CD4-positive, alpha-beta memory T cell (primary cell): ENCODE measurements at places on chromosomes 16 and 17.

DNA sequence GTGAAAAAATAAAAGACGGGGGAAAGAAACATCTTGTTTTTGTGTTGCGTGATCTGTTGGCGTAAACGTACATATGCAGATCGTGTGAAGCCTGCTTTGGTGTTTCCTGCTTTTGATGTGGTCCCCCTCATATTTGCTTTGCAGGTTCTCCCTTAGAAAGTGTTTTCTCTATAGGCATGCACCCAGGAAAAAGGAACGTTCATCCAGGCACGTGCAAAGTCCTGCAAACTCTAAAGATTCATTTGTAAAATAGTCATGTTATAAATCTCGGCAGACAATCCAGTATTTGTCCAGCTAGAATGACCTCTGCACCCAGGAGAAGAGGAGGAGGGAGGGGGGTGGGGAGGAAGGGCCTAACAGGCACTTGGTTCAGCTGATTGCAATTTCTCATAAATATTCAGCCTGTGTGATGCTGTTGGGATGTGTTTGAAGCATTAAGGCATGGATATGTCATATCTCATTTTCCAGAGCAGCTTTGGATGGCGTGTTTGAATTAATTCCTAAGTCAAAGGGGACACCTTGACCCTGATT, 40.3 kb upstream of the DDX52 start:
- no peak for DNase-seq

- DNase-seq, result no peak
Measured at GRCh38 chr16:87560428-87561199, 41.7 kb upstream of the JPH3 start.

GRCh38 chr16:81461766-81462165, 17.2 kb downstream of the CMIP start:
- DNase-seq, result no peak

DNA sequence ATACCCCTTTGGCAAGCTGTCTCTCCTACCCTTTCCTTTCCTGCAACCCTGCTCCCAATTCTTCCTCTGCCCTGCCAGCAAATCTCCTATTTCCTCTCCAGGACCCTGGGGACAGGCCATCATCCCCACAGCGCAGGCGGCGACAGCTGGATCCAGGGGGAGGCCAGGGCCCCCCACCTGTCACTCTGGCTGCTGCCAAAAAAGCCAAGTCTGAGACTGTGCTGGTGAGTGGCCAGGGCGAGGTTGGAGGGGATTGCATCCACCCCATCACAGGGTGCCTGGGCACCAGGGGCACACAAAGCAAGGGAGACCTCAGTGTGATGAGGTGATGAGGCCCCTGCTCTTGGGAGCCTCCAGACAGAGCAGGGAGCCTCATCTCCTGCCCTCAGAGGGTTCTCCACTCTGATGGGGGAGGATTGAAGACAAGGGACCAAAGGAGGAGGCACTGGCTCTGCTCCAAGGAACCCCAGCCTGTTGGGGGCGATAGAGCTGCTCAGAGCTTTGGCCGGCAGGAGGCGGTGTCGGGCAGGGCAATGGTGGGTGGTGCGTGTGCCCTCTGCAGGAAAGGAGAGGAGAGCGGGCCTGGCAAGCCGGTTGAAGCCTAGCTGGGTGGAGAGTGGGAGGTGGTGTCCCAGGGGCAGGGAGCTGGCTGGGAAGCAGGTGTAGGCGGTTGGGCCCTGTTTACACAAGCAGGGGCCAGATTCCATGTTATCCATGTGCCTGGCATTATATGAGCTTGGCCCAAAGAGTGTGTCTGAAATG, 15.6 kb upstream of the PDK2 start:
- DNase-seq, result peak; percentile 29

DNA sequence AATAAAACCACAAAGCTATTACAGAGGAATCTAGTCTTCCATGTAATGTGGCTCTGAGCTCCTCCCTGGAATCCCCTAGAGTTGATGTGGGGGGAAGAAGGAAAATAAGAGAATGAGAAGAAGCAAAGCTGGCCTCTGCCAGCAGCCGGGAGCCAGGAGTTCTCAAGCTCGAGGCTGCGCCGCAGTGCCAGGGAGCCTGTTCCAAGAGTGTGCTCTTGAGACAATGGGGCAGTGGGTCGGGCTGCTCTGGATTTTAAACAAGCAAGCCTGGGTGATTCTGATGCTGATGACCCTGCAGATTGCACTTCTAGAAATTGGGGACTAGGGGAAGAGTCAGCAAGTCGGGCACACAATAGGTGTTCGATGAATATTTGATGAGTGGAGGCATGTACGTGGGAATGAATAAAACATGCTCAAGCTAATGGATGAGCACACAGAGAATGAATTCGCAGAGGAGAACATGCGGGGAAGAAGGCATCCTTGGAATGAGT, 119.9 kb downstream of the CMIP start:
- DNase-seq, result no peak

GRCh38 chr17:393806-394717, 41.5 kb upstream of the RPH3AL start:
- DNase-seq, result no peak

DNA sequence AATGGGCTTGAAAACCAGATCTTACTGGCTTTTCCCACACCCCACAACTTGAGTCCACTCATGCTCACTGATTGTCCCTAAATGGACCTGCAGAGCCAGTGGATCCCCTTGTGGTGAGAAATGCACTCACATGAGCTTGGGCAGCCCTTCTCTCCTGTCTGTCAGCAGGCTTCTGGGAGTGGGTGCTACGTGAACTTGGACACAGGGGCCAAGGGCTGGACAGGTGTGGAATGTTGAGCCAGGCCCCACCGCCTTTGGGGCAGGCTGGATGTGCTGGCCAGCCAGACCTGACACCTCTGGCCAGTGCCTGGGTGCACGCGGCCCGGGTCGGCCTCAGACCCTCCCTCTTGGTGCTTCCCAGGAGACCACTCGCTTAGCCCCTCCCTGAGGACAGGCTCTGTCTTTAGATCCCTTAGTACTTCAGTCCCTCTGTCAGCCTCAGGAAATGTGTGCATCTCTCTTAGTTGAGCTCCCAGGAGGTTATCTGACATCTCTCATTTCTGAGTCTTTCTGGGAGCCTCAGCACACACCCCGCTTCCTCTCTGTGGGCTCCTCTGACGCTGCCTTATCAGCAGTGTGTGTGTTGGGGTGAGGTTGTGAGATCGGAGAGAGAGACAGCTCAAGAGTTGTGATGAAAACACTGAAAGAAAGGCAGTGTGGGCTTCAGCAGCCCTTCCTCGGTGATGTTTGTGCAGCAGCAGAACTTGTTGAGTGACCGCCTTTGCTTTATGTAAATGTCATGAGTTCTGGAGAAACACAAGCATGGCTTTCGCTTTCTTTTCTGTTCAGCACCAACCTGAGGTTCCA, 117.0 kb downstream of the RAB11FIP4 start:
- peak; percentile 80 for DNase-seq

- no peak for DNase-seq
Measured at GRCh38 chr16:64469906-64470702, 651.8 kb downstream of the CDH11 start.

GRCh38 chr16:50719401-50720337, 22.2 kb upstream of the CYLD start:
- DNase-seq, result no peak

DNA sequence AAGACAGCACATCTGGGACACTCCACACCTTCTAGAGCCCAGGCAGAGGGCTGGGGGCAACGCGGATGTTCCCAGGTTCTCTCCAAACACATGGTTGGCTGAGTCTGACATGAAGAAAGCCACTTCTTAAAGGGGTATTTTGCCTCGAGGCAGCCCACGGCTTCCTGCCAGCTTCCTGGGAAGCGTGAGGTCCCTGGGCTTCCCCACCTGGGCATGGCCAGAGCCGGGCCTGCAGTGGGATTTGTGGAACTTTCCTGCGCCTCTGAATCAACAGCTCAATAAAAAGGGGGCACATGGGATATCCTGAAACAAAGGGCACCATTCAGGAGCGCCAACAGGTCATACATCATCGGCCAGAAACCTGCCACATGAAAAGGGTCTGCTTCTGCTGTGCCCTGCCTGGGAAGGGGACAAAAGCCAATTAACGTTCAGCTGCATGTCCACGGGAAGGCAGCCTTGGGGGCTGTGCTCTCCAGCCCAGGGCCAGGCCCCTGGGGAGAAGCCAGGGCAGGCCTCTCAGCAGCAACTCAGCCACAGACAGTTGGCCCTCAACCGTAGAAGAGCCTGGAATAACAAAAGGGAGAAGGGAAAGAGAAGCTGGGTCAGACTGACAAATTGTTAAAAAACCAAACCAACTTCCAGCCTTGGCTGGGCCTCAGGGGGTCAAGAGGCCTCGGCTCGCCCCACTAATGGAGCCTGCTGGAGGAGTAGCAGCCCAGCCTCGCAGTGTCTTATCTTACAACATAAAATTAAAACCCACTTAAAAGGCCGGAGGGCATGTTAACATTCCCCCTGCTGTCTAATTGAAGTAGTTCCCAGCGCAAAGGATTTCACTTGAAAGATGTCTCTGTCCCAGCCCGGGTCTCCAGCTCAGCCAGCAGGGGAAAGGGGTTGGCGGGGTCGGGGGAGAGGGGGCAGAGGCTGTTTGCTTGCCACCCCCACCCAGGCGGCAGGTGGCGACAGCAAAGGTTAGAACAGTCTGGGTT, 34.2 kb downstream of the TBX4 start:
- no peak for DNase-seq

DNA sequence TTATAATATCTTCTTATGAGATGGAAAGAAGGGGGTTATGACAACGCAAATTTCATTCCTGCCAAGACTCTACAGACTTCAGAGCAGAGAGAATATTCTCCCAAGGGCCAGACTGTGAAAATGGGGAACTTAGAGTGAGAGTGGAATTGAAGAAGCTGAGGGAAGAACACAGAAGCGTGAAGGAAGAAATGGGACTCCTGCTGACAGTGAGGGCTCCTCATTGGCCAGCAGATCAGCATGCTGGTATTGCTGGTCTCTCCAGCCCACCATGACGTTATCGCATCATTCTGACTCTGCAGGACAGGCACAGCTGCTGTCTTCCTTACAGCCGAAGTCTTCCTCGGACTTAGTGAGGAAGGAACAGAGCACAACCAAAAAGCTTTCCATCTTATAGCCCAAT, 24.3 kb downstream of the CCL4 start:
- no peak for DNase-seq

DNA sequence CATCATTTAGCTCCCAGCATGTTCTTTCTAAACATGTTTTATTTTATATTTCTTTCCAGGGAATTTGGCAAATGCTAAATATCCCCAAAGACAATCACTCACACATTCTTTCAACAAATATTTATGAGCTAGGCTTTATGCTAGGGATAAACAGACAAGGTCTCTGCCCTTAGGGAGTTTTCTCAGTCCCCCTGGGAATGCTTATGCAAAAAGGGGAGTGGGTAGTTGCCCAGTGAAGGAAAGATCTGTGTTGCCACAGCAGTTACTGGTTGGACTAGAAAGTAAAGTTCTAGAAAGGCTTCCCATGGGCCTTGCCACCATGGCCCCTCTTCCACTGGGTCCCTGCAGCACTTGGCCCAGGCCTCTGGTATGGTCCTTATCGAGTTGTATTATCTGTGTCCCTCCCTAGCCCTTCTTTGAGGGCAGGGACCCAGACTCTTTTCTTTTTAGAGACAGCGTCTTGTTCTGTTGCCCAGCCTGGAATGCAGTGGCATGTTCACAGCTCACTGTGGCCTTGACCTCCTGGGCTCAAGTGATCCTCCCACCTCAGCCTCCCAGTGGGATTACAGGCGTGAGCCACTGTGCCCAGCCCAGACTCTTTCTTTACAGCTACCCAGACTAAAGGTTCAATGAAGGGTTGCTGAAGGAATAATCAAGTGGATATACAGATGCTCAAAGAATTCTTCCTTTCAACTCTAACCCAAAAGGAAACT, 78.0 kb downstream of the YPEL2 start:
- no peak for DNase-seq

- peak; percentile 22 for DNase-seq
Measured at GRCh38 chr16:89363621-89364393, 126.6 kb downstream of the ANKRD11 start.

DNA sequence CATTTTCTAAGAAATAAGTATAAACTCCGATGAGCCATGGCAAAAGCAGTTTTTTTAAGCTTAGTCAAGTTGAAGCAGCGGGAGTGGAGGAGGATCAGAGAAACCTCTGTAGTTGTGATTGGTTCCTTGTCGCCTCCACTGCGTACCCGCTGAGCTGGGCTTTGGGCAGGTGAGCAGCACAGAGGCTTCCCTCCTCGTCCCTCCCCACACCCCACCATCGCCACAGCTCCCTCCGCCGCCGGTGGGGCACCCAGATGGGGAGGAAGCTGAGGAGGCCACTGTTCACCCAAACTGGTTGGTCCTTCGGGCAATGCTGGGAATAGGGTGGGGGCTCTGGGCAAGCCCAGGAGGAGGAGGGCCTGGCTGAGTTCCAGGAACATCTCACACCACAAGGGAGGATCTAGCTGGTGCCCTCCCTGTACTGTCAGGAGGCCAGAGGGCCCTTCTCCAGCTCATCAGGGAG, 5.2 kb upstream of the MRPL38 start:
- no peak for DNase-seq

GRCh38 chr16:6510261-6510660, 822.4 kb upstream of the RBFOX1 start:
- no peak for DNase-seq

GRCh38 chr16:54431997-54432896, 145.7 kb upstream of the IRX3 start:
- DNase-seq, result no peak

GRCh38 chr17:40378966-40379365, 14.4 kb upstream of the GJD3 start:
- no peak for DNase-seq

DNA sequence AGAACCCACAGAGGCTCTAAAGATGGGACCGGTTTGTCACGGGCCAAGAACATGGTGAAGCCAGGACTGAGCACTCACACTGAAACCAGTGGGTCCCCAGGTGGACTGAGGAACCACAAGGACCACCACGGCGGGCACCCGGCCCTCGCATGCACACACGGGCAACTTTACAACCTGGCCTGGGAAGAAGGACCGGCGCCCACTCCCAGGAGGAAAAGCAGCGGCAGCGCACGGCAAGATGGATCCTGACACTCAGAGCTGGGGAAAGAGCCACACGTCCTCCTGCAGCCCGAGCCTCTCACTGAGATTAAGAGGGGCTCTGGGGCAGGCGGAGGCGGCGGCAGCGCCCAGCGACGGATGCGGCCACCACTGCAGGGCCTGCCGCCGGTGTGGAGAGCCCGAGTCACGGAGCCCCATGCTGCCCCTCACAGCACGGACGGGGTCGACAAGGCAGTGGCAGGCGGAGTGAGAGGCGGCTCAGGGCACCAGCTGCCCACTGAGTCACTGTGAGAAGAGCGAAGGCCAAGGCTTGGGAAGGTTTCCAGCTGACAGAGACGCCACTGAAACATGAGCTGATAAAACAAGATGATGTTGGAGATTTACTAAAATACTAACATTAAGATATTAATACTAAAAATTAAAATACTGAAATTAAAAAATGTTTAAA, 118.3 kb downstream of the ANKRD11 start:
- DNase-seq, result no peak

DNA sequence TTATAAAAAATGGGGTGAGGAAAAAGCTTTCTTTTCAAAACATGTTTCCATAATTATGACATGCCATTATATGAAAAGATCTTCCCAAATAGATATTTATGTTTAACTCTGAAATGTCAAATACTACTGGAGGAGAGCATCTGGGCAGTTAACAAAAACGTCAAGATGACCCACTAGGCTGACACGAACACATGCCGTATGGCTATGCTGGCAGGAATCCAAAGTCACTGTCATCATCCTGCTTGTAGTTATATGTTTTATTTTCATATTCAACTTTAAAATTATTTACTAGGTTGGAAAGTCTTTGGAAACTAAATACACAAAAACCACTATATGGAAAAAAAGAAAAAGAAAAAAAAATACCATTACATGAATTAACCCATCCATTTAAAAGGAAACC, 27.3 kb downstream of the ANKFY1 start:
- DNase-seq, result no peak

GRCh38 chr17:6257336-6257735, 177.6 kb downstream of the AIPL1 start:
- no peak for DNase-seq

- DNase-seq, result no peak
Measured at GRCh38 chr17:69485901-69486643, 71.6 kb downstream of the MAP2K6 start.
